ENCODE measurements at places on chromosomes 5 and 9. TPM values are rescaled to one million over a fixed set of nuclear protein-coding genes. Genes with fewer than 3 reads are reported as not detected.

DNA sequence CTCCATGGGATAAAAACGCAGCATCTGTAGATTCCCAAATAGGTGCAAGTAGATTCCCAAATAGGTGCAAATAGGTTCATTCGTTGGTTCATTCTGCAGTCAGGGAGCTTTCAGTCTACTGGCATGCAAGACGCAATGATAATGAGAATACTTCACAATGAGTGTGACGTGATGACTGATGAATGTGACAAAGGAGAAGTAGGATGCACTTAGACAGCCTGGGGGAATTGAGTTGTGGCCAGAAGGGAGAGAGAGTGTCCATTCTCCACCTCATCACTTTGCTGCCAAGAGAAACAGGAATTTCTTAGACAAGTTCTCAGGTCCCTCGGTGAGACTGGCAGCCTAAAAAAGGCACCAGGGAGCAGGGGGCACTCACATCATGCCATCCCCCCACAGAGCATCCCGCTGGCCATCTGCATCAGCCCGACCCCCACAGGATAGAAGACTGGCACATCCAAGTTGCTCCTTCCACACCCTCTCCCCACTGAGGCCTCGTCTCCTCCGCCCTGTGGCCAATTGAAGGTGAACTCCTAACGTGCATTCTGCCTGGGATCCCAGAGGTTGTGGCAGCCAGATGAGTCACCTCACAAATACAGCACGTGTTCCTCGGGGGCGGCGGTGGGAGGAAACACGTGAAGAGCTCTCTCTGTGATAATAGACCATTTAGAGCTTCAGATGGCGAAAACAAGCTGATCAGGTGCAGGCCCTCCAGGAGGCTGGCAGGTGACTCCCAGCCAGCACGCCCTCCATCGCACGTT is 19.9 kb upstream of the KCNIP1 start:
- DNase-seq: no peak

DNA sequence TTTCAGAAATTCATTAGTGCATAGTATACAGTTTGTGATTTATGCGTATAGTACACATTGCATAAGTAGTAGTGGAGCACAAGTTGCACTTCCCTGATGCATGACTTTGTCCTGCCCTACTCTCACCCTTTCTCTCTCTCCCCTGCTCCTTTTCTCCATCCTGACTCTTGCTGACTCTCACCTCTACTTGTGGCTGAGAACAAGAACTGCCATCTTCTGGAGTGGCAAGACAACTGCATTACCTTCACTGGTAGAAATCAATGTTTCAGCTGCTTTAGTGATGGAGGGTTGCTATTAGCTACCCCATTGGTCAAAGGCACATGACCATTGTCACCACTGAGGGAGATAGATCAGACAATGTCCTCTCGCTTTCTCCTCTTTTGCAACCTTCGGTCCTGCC is 26.9 kb downstream of the SPEF2 start:
- no peak for DNase-seq

DNA sequence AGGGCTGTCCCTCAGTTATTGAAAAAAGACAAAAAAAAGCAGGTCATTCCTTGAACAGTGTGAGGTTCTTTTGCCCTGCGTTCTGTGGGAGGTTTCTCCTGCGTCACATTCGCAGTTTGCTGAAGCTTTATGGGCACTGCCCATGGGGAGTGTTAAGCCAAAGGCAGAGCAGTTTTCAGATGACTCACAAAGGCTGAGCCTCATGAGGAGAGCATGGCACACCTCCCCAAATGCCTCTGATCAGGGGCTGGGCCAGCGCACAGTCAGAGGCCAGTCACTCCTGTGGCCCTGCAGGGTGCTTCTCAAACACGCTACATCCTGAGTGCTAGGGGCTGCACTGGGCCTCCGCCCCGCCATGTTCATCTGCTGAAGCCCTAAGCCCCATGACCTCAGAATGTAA is 38.4 kb downstream of the IRX1 start:
- no peak for DNase-seq

Gene BTNL3
- not detected for polyA plus RNA-seq

DNA sequence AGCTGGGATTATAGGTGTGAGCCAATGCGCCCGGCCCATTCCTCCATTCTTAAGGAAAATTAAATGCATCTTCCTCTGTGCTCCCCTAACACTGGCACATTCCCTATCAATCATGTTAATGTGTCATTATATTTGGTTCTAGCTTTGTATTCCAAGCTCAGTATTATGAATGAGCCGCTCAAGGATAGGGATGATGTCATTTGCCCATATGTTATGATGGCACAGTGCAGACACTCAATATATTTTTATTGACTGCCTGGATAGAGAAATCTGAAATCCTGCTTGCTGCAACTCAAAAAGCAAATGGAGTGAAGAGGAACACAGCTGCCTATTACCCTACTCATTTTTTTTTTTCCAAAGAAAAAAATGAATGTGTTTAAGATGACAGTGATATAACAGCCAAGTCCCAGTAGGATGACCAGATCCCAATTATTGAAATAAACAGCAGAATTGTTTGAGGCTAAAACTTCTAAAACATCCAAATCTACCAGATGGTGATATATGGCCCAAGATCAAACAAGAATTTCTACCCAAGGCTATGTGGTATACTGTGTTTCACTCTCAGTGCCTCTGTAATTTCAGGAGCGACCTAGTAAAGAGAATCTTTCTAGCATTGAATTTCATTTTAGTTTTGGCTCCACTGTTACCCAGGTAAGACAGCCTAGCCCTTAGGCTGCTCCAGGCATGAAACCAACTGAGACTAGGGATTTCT is 16.3 kb downstream of the SUSD1 start:
- no peak for DNase-seq

Gene DEPDC1B
- 4.2 TPM for polyA plus RNA-seq

DNA sequence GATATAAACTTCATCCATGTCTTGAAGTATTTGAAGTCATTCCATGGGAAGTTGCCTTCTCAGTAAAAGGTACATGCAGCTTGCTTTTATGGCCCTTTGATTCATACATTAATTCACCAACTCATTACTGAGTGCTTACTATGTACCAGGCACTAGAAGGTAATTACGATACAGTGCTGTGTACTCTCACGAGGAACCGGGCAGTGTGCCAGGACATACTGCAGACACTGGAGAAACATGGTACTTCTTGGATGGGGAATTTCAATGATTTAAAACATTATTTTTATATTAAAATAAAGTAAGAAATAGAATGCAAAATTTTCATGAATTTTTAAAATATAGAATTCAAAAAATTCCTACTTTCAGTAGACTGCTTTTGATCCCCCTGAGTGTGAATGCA is 71.4 kb upstream of the WDR41 start:
- DNase-seq: no peak

- DNase-seq: no peak
Observed at GRCh38 chr5:26864061-26864460, 174.3 kb downstream of the CDH9 start.

- DNase-seq: no peak
Observed at GRCh38 chr9:103407260-103407659, 412.1 kb downstream of the CYLC2 start.

Gene DPH7
- polyA plus RNA-seq: 84.3 TPM

- DNase-seq: no peak
Observed at GRCh38 chr9:134962973-134963364, 45.3 kb upstream of the FCN1 start.

DNA sequence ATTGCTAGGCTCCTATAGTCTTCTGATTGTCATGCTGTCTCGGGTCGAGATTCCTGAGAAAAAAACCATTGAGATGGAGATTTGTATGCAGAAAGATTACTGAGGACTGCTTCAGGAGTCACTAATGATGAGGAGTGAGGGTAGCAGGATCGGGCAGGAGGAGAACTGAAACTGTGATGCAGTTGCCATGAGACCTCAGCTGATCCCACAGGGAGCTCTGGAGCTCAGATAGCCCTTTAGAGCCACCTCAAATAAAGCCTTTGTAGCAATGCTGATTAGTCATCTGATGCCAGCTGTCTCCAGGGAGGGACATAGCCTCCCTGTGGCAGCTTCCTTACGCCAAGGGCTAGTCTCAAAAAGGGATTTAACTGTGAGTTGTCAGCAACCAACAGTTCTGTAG is 256.9 kb downstream of the DMAC1 start:
- no peak for DNase-seq

Gene PCDHGA4
- 2.2 TPM for polyA plus RNA-seq

Gene TRIM7
- 3.5 TPM for polyA plus RNA-seq

DNA sequence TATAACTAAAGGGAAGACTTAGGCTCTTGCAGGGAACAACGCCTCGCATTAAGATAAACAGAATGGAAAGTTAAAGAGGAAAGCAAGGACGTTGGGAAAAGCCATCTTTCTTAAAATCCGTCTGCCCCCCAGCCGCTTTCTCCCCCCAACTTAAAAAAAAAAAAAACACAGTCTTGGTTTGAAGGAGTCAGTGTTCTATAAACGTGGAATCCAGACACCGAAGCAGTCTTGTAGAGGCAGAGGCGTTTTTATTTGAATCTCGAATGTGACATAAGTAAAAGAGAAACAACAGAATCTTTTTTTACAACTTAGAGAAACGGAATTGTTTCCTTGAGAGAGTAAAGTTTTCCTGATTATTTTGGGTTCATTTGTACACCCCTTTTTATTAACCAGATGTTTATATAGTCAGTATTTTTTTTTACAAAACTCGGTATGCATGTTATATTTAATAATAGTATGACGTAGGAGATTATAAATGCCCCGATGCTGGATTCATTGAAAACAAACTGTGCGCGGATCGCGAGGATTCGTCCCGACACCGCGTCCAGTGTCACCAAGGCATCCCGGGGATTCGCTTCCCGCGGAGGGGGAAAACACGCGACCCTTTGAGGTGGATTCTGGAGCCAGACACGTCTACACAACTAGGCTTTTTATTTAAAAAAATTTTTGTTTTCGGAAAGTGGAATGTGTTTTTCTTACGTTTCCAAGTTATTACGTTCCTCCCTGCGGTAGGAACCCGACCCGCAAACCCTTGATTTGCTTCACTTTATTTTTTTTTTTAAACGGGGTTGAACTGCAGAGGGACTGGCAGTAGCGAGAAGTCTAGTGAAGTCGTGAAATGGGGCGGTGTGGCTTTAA is 6.7 kb downstream of the PTCH1 start:
- DNase-seq: no peak

DNA sequence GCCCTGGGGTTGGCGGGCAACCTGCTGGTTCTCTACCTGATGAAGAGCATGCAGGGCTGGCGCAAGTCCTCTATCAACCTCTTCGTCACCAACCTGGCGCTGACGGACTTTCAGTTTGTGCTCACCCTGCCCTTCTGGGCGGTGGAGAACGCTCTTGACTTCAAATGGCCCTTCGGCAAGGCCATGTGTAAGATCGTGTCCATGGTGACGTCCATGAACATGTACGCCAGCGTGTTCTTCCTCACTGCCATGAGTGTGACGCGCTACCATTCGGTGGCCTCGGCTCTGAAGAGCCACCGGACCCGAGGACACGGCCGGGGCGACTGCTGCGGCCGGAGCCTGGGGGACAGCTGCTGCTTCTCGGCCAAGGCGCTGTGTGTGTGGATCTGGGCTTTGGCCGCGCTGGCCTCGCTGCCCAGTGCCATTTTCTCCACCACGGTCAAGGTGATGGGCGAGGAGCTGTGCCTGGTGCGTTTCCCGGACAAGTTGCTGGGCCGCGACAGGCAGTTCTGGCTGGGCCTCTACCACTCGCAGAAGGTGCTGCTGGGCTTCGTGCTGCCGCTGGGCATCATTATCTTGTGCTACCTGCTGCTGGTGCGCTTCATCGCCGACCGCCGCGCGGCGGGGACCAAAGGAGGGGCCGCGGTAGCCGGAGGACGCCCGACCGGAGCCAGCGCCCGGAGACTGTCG is 976 bp downstream of the RXFP3 start:
- peak; percentile 46 for DNase-seq

- no peak for DNase-seq
Observed at GRCh38 chr9:75181750-75182149, 93.4 kb downstream of the OSTF1 start.

DNA sequence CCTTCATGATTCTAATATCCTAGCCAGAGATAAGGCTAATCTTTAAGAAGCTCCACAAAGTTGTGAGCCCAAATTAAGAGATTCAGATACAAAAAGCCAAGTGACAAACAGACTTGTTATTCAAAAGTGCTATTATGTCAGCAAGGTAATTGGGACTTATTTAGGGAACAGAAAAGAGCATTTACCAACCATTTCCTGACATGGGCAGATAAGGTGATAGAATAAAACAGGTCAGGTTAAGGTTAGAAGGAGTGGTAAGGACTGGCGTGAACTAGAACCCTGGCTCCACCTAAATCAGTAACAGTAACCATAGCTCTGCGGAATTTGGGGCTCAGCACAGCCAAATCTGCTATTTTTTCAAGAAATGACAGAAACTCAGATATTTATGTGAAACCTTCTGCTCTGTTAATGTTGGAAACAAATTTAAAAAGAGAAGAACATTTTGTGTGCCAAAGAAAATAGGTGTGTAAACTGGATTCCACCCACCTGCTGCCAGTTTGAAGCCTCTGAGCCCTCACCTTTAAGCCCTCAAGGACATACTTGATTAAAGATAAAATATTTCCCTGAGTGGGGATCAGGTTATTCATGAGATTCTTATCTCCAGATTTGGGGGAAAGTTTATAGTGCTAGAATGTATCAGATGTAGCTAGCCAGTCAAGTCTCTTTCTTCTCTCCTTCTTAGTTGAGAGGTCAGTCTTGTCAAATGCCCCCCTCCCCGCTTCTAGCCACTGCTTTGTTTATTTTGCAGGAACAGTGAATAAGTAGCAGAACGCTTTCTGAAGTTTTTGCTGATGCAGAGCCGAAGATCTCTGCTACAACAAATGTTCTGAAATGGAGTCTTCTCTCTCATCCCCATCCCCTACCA is 10.2 kb upstream of the ERMP1 start:
- DNase-seq: no peak

DNA sequence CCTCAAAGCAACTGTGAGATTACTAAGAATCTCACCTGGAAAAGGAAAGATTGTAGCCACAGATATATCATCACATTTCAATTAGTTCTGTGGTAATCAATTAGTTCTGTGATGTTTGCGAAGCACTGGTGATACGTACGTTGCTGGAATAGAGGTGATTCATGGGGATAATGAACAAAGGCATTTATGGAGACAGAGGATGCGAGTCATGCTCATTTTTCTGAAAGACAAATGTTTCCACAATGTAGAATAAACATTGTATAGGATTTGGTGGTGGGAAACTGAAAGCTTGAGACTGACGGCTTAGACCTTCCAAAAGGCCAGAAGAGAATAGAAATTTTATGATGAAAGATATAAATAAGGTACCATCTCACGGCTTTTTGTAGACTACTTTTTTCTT is 507.3 kb upstream of the TYRP1 start:
- no peak for DNase-seq

GRCh38 chr5:77102549-77102948 is 15.5 kb upstream of the ZBED3 start:
- no peak for DNase-seq

DNA sequence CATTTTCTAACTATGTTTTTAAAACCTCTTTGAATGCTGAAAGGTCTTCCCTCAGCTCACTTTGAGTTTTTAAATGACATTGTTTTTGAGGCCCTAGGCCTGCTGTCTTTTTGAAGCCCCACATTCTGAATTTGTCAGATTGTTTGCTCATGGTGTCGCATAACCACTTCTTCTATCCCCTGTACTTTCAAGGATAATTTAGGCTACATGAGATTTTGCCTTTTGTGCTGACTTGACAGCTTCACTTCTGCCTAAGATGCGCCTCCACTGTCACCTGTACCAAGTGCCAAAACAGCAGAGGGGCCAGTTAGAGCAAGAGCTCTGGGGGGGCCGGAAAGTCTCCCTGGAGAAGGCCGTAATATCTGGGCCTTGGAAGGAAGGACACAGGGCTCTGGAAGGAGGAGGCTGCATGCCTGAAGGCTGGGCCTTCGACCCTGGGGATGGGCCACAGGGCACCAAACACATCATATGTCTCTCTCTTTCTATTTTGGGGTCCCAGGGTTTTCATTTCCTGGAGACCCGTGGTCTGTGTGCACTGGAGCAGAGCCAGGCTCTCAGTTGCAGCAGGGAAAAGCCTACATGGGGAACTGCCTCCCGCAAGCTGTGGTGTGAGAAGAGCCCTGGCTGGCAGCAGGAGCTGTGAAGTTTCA is 49.1 kb downstream of the NDST1 start:
- DNase-seq: no peak

Gene ALDH7A1
- polyA plus RNA-seq: 44.5 TPM

All from SK-N-SH (cell line).